Activated effector memory CD4-positive, alpha-beta T cell treated with anti-CD3 and anti-CD28 coated beads, Interleukin-2, amount 50 U/mL, for 16 hours (primary cell): ENCODE measurements at places on chromosomes 13 and 19.

DNA sequence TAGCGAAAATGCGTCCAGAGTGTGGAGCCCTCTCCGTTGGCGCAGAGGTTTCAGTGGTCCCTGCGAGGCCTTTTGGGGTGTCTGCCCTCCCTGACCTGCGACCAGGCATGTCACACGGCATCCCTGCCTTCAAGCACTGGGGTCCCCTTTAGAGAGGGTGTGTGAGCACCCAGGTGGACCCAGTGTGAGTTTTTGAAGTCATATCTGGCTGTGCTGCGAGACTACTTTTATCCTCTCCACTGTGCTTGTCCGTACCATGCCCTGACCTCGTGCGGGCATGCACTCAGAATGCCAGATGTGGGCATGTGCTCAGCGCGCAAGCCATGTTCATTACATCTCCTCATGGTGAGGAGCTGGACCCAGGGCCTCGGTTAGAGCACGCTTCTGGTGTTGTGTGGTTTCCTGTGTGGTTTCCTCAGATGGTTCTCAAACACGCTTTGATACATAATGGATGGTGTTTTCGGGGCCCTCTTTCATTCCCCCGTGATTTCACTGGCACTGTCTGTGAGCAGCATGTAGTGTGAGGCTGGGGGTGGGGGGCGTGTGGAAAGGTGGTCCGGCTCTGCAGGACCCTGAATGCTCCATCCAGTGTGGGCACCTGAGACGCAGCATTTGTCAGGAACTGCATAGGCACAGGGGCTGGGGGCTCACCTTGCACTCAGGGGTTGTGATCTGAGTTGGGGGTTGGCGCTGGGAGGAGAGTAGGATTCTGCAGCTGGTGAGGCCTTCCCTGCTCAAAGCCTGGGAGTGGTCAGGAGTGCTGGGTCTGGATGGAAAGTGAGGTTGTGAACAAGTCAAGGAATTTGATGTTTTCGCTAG, 2.3 kb downstream of the TFDP1 start:
- DNase-seq, result peak; percentile 54

- DNase-seq, result no peak
Measured at GRCh38 chr13:59250336-59251189, 913.2 kb downstream of the DIAPH3 start.

- DNase-seq, result no peak
Measured at GRCh38 chr13:25345576-25345975, 26.2 kb upstream of the ATP8A2 start.

DNA sequence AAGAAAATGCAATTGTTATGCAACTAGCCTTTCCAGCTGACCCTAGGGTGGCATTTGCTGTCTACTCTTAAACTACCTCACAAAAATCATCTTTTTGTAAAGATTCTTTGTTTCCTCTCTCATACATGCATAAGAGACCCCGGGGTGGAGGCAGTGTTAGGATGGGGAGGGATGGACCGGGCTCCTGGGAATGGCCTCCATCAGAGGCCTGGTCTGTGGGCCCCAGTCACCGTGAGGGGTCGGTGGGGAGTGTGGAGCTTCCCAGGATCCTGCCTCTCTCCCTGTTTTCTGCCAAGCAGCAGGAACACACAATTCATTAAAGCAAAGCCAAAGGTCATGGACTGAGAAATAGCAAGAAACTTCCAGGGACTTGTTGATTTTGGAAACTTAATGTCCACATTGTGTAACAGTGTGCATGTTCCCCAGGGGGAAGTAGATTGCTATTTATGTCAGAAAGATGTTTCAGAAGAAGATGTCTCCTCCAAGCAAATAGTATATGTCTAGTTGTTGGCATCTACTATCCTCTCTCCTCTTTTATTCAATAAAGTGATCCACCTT, 241.4 kb downstream of the ENOX1 start:
- DNase-seq, result no peak

DNA sequence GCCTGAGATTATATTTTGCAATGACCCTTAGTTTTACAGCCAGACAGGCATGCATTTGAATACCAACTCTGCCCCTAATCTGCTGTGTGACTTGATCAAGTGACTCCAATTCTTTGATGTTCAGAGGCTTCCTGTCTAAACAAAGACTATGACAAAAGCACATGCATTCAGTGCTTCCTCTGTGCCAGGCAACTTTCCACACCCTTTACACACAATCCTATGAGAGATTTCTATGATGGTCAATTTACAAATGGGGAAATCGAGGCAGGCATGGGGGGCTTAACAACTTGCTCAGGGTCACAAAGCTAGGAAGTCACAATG, 3.7 kb upstream of the LYPD3 start:
- no peak for DNase-seq

DNA sequence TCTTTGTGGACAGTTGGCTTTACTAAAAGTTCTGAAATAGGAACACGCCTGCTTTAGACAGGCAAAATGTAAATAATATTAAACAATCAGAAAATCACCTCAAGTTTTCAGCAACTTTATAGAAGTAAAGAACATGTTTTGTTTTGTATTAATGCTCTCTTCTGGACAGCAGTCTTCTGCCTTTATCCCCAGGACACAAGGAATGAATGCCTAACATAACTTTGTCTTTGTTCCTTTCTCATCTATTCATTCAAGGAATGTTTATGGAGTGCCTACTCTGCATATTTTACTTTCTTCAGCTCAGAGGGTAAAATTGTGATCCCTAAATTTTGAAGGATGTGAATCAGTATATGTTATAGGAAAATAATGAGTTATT, 325.4 kb downstream of the FOXO1 start:
- no peak for DNase-seq

GRCh38 chr13:45592758-45593157, 22.8 kb downstream of the ERICH6B start:
- DNase-seq, result no peak

GRCh38 chr13:27678306-27679040, 56.8 kb downstream of the POLR1D start:
- no peak for DNase-seq

DNA sequence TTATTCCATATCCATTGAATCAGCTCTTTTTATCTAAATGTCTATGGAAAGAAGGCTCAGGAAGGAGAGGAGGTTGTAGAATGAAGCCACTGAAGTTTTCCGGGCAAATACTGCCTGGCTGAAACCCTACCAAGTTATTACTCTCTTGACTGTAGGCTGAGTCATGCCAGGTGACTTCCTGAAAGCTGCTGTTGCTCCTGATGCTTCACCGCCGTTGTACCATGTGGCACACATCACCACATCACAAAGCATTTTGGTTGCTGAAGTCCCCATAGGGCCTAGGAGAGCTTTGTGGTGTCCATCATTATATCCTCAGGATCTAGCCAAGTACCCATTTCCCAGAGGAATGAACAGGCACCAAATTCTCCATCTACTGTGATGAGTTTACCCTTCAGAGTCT, 11.1 kb upstream of the TDRD12 start:
- peak; percentile 68 for DNase-seq

- DNase-seq, result no peak
Measured at GRCh38 chr19:49398931-49399330, 10.9 kb downstream of the KASH5 start.

DNA sequence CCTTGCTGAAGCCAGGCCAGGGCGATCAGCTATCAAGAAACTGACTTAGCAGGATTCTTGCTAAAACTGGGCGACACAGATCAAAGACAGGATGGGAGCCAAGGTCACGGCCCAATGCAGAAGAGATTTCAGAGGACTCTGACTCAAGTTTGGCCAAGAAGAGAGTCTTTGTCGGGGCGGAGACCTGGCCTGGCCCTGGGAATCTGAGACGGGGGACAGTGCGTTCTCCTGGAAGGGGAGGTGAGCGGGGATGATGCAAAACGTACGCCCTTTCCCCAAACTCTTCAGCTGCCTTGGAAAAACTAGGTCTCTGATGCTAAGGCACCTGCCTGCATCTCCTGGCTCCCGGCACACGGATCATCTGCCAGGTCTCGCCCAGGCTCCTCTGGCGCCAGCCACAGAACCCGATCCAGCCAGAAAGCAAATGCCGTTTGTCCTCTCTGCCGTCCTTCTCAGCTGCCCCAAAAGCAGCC, 9.8 kb downstream of the MVB12A start:
- DNase-seq, result no peak

GRCh38 chr19:42132030-42132628, at the start of gene POU2F2:
POU2F2 (minus strand) TSS chr19:42132446; CDS start chr19:42132411, 35 bp downstream.
- DNase-seq, result peak; percentile 96

DNA sequence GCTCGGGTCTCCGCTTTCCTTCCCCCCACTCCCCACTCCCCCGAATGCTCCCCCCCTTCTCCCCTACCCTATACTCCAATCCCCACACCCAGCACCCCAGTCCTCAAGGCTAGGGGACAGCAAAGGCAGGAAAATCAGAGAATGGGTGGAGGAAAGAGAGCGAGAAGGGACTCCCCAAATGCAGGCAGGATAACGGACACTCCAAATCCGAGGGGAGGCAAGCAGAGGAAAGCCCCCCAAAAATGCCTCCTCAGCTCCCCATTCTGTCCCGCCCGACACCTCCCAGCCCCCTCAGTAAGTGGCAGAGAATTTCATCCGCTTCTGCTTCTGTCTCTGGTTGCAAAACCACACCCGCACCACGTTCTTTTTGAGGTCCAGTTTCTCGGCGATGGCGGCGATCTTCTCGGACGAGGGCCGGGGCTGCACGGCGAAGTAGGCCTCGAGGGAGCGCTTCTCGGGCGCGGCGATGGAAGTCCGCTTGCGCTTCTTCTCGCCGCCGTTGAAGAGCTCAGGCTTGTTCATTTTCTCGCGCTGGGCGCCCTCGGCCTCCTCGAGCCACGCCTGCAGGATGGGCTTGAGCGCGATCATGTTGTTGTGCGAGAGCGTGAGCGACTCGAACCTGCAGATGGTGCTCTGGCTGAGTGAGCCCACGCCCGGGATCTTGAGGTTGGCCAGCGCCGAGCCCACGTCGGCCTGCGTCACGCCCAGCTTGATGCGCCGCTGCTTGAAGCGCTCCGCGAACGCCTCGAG, 2.1 kb downstream of the POU4F1 start:
- DNase-seq, result peak; percentile 64

GRCh38 chr13:30413842-30414241, 8.5 kb upstream of the UBE2L5 start:
- DNase-seq, result no peak

DNA sequence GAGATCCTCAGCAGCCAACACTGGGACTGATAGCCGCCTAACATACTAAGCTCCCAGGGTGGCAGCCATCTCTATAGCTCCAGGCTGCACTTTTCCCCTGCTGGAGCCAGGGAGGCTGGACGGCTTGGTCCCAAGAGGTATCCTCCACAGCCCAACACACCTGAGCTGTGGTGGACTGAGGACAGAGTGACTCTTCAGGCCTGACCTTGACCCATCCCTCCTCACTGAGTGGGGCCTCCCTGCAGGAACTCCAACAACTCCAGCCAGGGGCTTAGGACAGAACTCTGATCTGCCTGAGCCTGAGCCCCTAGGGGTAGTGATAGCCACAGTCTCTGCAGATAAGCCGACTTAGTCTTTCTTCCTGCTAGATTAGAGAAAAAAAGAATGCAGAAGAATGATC, 958.1 kb upstream of the PRR20A start:
- no peak for DNase-seq

DNA sequence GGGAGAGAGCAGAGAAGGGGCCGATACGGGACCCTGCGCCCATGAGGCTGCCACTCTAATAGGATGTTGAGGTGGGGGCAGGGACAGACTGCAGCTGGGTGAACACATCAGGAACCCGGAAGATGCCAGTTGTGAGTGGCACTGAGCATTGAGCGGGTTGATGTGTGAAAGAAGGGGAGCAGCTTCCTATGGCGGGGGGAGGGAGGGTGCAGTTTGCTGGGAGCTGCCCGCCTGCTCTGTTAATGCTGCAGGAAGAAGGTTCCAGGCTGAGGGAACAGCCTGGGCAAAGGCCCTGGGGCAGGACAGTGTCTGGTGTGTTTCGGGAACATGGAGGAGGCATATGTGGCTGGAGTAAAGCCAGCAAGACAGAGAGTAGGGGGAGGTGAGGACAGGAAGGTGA, 29.8 kb downstream of the DNM2 start:
- no peak for DNase-seq

- DNase-seq, result no peak
Measured at GRCh38 chr13:58619396-58620113, 988.0 kb downstream of the PCDH17 start.
